ENCODE measurements at places on chromosomes 2 and 18. TPM values are rescaled to one million over a fixed set of nuclear protein-coding genes. Genes with fewer than 3 reads are reported as not detected.

- H3K36me3 ChIP-seq = no peaks in the 10 kb centered on the region
- peaks cover 13% of the 10 kb centered on the region for H3K4me1 ChIP-seq
- no peaks in the 10 kb centered on the region for H3K27me3 ChIP-seq
- no peak for DNase-seq
Observed at GRCh38 chr2:96783388-96783787, 22.7 kb downstream of the CNNM4 start.

The ERMN gene
- total RNA-seq = 0.61 TPM

The LCT gene
- total RNA-seq = 1.5 TPM

The SCN7A gene
- 0.23 TPM for total RNA-seq

The LTBP1 gene
- 64.9 TPM for total RNA-seq

DNA sequence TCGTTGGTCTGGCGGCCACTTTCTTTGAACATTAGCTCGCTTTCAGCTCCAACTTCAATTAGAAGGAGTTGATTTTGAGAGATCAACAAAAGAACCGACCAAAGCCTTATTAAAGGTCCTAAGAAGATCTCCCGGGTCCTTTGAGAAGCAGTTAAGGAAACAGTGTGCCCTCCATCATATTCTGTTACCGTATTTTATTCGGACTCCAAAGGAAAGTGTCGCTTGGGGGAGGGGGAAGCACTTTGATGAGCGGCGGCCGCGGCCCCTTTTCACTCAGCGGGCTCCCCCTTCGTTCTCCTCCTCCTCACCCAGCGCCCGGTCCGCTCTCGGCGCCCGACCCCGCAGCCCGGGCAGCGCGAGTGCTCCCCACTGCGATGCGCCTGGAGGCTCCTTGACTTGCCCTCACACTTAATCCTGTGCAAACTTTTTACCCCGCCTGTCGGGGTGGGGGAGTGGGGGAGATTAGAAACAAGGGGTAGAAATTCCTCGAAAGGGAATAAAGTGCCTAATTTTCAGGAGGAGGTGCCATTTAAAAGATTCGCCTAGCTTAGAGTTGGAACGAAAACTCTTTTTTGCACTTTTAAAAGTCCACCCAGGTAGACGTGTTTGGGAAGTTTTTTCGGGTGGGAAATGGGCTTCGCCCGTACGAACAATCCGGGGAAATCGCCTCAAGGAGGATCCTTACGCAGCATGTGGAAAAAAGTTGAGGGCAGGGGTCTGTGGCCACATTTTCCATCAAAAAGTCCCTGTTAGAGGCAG, 1.2 kb upstream of the OTX1 start:
- H3K27me3 ChIP-seq = no peaks in the 10 kb centered on the region
- DNase-seq = peak; percentile 47
- peak overlapping the region; percentile 89 for H3K27ac ChIP-seq
- peak overlapping the region; percentile 52 for H3K4me3 ChIP-seq

All from Caco-2 (cell line).